HT1080 (cell line): ENCODE measurements at places on chromosomes 4 and X. TPM values are rescaled to one million over a fixed set of nuclear protein-coding genes. Genes with fewer than 3 reads are reported as not detected.

Gene MAGEA9B
- total RNA-seq, result 0.50 and 0.93 TPM in 2 replicates

Gene SHROOM2
- total RNA-seq, result 2.1 and 3.2 TPM in 2 replicates

Gene NAT8L
- 2.7 and 5.6 TPM in 2 replicates for total RNA-seq

Gene GK2
- total RNA-seq, result not detected in 2 replicates

Gene GPR143
- total RNA-seq, result 0.59 and 2.1 TPM in 2 replicates
